ENCODE measurements at places on chromosomes 7 and 10. TPM values are rescaled to one million over a fixed set of nuclear protein-coding genes. Genes with fewer than 3 reads are reported as not detected.

GRCh38 chr7:95886501-95887090 is 114.2 kb downstream of the DYNC1I1 start:
- DNase-seq = no peak

The LRIT1 gene
- not detected for total RNA-seq

GRCh38 chr10:75616874-75617478 is 185.6 kb downstream of the LRMDA start:
- no peak for DNase-seq

The GUSB gene
- 49.7 TPM for total RNA-seq

The PILRA gene
- total RNA-seq = 4.9 TPM

DNA sequence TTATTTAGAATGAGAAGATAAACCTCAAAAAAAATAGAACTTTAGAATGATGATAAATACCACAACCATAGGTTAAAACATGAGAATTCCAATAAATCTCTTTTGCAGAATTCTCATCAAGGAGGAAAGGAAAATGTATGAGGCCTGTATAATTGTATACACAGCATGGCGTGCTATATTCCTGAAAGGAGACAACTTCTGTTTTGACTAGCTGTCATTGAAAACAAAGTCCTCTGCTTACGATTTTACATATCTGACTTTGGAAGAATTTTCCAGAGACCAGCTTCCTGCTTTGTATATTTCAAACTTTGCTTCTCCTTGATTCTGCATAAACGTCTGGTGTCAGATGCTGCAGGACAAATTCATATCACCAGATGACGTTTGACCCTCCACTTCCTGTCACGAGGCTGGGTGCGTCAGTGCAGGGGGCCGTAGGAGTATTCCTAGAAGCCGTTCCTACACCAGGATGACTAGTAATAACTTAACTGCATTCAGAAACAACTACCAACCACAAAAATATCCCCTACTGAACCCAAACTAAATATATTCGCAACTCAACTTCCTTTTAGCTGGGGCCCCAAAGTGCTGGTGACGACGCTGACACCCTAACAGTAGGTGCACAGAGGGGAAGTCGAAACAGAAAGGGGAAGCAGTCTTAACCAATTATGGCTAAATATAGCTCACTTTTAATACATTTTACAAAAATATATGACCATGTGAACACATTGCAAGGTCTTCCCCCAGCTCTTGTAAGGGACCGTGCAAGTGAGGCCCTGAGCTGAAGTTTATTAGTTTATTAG is 178.6 kb upstream of the INHBA start:
- DNase-seq = peak; percentile 46

GRCh38 chr7:157596881-157597280 is 260.1 kb downstream of the DNAJB6 start:
- DNase-seq = no peak

DNA sequence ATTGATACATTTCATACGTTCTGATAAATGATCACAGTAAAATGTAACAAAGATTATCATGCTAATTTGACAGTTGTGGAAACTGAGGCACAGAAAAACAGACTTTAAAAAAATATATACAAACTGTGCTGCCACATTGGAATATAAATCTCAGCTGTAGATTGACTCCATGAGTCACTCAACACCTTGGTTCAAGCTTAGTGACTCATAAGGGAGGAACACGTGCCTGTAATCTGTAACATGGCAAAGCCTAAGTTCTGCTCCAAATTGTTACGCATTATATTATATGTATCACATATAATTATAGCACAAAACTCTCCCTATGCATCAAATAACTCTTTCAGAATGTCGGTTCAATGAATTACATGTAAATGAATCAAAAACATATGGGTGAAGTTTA is 1047.5 kb downstream of the GATA3 start:
- no peak for DNase-seq

GRCh38 chr7:26583094-26583648 is 281.2 kb downstream of the SKAP2 start:
- DNase-seq = no peak

- no peak for DNase-seq
Measured at GRCh38 chr10:71031026-71031425, 142.7 kb upstream of the PCBD1 start.

- DNase-seq = no peak
Measured at GRCh38 chr10:43166207-43166879, 28.1 kb downstream of the CSGALNACT2 start.

- peak; percentile 94 for DNase-seq
Measured at GRCh38 chr7:73830681-73831583, at the start of gene CLDN4. Gene CLDN4 (plus strand): TSS chr7:73830996. CDS start chr7:73831202, 206 bp downstream.

GRCh38 chr7:105149827-105150226 is 135.8 kb downstream of the KMT2E start:
- no peak for DNase-seq

The GRM8 gene
- total RNA-seq = 0.68 TPM

GRCh38 chr10:97356318-97356914 is 21.9 kb upstream of the FRAT2 start:
- DNase-seq = no peak

DNA sequence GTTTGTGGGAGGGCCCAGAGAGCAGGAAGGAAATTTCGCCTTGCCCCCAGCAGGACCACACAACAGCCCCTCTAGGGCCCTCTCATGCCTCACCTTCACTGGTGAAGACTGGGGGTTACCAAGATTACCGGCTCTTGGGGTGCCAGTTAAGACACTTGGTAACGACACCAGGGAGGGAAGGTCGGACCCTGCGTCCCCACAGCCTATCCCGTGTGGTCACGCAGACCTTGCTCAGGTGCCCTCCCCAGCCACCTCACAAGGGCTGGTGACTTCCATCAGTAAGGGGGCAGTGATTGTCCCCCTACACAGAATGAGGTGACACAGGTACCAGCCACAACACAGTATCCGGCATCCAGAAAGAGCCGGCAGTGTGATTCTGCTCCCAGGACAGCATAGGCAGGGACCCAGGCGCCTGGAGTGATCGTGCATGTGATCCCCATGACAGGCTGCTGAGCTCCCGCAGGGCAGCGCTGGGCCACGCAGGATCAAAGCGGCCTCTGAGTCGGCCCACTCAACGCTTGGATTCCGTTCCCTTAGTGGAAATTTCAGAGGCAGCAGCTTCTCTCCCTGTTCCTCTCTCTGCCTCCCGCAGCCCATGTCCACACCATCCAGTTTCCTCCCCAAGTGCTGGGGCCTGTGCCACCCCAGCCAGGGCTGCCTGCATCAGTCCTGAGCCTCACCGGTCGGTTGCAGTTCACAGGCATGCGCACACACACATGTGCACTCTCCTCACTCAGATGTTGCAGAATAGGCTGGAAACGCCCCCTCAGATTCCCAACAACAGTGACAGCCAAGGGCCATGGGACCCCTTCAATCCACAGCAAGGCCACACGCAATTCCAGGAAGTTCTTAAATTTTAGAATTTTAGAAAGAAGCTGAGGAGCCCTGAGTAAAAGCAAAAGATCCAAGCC is 35.8 kb downstream of the CAMK2B start:
- peak; percentile 4 for DNase-seq

DNA sequence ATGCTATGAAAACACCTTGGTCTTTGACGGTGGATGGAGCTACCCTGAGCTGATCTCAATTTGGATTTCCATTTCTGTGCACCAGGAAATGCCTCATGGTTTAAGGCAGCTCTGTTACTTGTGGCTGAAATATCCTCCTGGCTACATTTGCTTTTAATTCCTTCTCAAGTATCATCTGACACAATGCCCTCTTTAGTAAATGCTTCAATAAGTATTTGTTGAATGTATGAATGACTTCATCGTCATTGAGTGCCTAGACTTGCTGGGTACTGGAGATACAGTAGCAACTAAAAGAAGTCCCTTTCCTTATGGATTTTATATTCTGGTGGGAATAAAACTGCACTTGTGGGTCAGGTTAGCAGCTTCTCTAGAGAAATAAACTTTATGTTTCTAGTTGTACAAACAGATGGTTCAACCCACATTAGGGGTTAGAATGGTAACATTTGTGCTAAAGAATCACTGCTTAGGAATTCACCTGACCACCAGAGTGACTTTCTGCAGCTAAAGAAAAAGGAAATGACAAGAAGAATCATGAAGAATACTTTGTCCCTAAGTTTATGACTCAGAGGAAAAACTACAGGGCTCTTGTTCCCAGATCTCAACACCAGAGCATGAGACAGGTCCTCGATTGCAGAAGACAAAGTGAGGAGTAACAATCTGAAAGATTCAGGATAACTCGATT is 21.8 kb upstream of the SMNDC1 start:
- no peak for DNase-seq

The KNDC1 gene
- 0.14 TPM for total RNA-seq

DNA sequence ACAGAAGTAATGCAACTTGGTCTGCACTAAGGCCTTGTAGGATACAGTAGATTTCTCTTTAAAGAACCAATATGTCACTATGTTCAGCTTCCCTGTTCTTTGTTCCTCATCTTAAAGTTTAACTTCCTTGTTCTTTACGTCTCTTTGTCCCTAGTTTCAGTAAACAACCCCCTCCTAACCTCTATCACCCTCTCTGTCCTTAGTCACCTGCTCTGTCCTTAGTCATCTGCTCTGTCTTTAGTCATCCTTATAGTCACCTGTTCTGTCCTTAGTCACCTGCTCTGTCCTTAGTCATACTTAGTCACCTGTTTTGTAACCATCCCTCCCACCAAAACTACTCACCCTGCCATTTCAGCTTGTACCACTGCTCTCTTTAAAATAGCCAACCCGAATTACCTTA is 144.6 kb upstream of the TMEM106B start:
- DNase-seq = no peak

GRCh38 chr7:35037211-35037525 is at the start of gene DPY19L1:
Gene DPY19L1 (minus strand): TSS chr7:35037485. CDS start chr7:35037394, 91 bp downstream.
- no peak for DNase-seq

GRCh38 chr7:155191137-155191536 is 106.5 kb upstream of the INSIG1 start:
- DNase-seq = no peak

GRCh38 chr7:84194484-84195271 is at the start of gene SEMA3A:
Gene SEMA3A (minus strand): TSS chr7:84194789. CDS start chr7:84194586, 203 bp downstream.
- DNase-seq = peak; percentile 18

The UBN2 gene
- 9.7 TPM for total RNA-seq

DNA sequence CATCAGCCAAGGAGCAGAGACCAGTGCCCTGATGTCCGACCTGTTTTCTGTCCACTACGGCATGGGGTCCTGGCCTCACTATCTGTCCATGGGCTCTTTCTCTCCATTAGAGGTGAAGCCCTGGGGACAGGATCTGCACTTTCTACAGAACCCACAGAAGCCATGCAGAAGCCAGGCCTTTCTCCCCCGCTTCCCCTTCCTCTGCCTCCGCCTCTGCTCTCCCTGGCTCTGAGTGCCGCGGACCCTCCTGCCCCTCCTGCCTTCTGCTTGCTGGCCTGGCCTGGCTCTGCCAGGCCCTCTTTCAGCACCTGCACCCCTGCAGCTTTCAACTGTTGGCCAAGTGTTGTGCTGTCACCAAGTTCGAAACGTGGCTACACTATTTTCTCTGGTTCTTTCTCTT is 439.8 kb upstream of the ZMIZ1 start:
- DNase-seq = no peak

DNA sequence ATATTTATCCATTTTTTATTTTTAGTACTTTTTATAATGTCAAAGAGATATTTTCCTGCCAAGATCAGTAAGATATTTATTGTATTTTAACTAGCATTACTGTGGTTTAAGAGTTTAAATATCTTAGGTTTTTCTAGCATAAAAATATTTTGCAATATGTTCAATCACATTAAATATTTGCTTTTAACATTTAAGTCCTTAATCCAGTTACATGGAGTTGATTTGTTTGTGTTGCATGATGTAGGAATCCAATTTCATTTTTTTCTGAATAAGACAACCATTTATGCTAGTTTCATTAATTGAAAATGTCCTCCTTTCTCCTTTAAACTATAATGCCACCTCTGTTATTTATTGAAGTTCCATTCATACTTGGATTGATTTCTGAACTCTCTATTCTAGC is 41.8 kb downstream of the CAV1 start:
- no peak for DNase-seq

The HOXA2 gene
- total RNA-seq = 4.0 TPM

DNA sequence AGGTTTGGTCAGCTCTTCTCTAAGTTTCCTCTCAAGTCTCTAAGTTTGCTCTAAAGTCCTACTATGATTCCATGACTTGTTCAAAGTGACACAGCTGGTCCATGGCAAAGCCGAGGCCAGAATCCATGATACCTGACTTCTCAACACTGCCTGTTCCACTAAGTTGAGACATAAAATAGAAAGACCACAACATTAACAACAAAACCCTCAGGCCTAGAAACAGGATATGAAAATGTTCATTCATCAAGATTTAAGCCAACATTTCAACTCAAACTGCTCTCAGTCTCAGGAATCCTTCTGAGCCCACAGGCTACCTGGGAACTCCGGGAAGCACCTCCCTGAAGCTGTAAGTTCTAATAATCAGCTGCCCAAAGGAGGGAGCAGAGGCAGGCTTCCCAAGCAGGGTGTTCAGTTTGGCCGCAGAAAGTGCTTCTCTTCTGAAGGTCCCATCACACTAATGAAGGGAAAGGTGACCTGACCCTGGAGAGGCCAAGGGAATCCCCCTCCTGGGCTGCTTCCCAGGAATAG is 62.9 kb downstream of the STK17A start:
- DNase-seq = no peak

DNA sequence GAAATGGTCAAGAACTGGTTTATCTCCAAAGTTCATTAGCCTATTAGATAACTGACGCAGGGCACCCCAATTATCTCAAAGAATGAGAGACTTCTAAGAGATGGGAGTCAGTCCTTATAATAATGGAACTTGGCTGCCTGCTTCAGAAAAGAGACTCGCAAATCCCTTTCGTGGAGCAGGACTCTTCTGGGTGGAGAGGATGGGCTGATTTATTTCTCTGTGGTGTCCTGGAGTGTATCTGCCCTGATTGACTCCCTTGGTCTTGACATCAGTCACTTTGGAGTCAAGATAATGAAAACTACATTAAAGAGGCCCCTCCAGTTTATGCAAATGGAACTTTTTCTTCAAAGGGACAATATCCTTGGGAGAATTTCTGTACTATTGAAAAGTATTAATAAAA is 198.9 kb downstream of the HDAC9 start:
- no peak for DNase-seq

- no peak for DNase-seq
Measured at GRCh38 chr10:23055424-23056185, 39.8 kb upstream of the MSRB2 start.

DNA sequence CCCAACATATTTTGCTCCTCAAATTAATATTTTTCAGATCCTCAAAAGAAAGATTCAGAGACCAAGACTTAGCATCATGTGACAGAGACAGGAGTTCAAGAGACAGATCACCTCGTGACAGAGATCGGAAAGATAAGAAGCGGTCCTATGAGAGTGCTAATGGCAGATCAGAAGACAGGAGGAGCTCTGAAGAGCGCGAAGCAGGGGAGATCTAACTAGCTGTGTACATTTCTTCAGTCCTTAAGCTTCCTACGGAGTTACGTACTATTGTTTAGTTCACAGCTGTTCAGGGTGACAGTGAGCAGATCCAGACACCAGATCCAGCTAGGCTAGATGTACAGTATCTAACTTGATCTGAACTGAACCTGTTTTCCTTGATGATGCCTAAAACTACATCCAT is 61.3 kb downstream of the KLRG2 start:
- no peak for DNase-seq

The COPG2 gene
- total RNA-seq = 5.2 TPM

- no peak for DNase-seq
Measured at GRCh38 chr7:611281-611810, 91.7 kb upstream of the PDGFA start.

GRCh38 chr7:74722153-74722552 is 51.7 kb upstream of the NCF1 start:
- no peak for DNase-seq

GRCh38 chr10:47363781-47364180 is 15.6 kb downstream of the RBP3 start:
- DNase-seq = no peak

The CD36 gene
- total RNA-seq = 59.2 TPM

The CALHM3 gene
- not detected for total RNA-seq

The ATRNL1 gene
- 13.5 TPM for total RNA-seq

GRCh38 chr7:128908750-128909624 is 1.5 kb downstream of the KCP start:
- no peak for DNase-seq

Data from transverse colon (tissue), 4 donors.